Keratinocyte (primary cell): ENCODE measurements at places on chromosomes 1 and 21. TPM values are rescaled to one million over a fixed set of nuclear protein-coding genes. Genes with fewer than 3 reads are reported as not detected.

Gene LGR6
- 0.39 to 1.5 TPM (median 0.42 TPM) in 3 replicates for polyA plus RNA-seq

Gene IL20
- polyA plus RNA-seq: 0.67 to 5.6 TPM (median 4.7 TPM) in 3 replicates

Gene INTS7
- polyA plus RNA-seq: 20.4 to 27.2 TPM (median 20.5 TPM) in 3 replicates

Gene ILDR2
- not detected in 3 replicates for polyA plus RNA-seq

Gene U2AF1
- polyA plus RNA-seq: 13.6 to 61.2 TPM (median 22.8 TPM) in 3 replicates

Gene CR1
- 0.01 to 0.12 TPM (median 0.09 TPM) in 3 replicates for polyA plus RNA-seq

Gene SPATA45
- not detected in 3 replicates for polyA plus RNA-seq

Gene FASLG
- polyA plus RNA-seq: 0.03 to 0.04 TPM in 2 of 3 replicates, not detected in the other

Gene AMY1A
- polyA plus RNA-seq: not detected in 3 replicates

Gene HTR6
- polyA plus RNA-seq: not detected in 3 replicates

Gene SEMA4A
- 5.7 to 11.0 TPM (median 7.9 TPM) in 3 replicates for polyA plus RNA-seq

- H3K4me1 ChIP-seq: peaks cover 48% of the 10 kb centered on the region
- no peak overlapping the region for H3K4me3 ChIP-seq
- no peaks in the 10 kb centered on the region for H3K36me3 ChIP-seq
- peak overlapping the region; percentile 81 for H3K27ac ChIP-seq
These were observed 6.1 kb upstream of the S100A2 start for GRCh38 chr1:153571706-153572105.

DNA sequence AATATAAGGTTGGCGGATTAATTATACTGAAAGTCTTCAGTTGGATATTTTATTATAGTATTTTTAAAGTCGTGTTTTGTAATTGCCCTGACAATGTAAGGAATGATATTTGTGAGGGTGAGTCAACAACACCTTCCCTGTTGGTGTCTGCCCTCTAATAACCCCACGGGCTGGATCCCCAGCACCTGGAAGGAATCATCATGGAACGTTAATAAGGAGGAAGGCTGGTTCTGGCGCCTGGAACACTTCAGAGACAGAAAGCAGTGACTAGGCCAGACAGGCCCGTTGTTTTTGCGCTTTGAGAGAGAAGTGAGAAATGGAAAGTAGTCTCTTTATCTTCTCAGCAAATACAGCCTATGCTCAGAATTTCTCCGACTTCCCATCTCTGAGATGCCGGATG lies 31.6 kb downstream of the TEX35 start:
- DNase-seq: no peak
- H3K4me3 ChIP-seq: no peak overlapping the region
- peaks cover 32% of the 10 kb centered on the region for H3K4me1 ChIP-seq
- H3K27me3 ChIP-seq: no peaks in the 10 kb centered on the region
- H3K36me3 ChIP-seq: no peaks in the 10 kb centered on the region
- peak overlapping the region; percentile 31 for H3K27ac ChIP-seq

- no peak overlapping the region for H3K4me3 ChIP-seq
- H3K36me3 ChIP-seq: no peaks in the 10 kb centered on the region
- no peaks in the 10 kb centered on the region for H3K4me1 ChIP-seq
- H3K27me3 ChIP-seq: no peaks in the 10 kb centered on the region
- no peak for DNase-seq
These were observed 9.5 kb upstream of the LIN9 start for GRCh38 chr1:226318471-226318870.

GRCh38 chr1:212498283-212499040 lies 65.7 kb downstream of the NENF start:
- no peak overlapping the region for H3K4me3 ChIP-seq
- H3K36me3 ChIP-seq: no peaks in the 10 kb centered on the region

- no peak for DNase-seq
- H3K36me3 ChIP-seq: no peaks in the 10 kb centered on the region
- H3K27me3 ChIP-seq: peaks cover 16% of the 10 kb centered on the region
These were observed 65.7 kb downstream of the TLR5 start for GRCh38 chr1:223077247-223077833.

DNA sequence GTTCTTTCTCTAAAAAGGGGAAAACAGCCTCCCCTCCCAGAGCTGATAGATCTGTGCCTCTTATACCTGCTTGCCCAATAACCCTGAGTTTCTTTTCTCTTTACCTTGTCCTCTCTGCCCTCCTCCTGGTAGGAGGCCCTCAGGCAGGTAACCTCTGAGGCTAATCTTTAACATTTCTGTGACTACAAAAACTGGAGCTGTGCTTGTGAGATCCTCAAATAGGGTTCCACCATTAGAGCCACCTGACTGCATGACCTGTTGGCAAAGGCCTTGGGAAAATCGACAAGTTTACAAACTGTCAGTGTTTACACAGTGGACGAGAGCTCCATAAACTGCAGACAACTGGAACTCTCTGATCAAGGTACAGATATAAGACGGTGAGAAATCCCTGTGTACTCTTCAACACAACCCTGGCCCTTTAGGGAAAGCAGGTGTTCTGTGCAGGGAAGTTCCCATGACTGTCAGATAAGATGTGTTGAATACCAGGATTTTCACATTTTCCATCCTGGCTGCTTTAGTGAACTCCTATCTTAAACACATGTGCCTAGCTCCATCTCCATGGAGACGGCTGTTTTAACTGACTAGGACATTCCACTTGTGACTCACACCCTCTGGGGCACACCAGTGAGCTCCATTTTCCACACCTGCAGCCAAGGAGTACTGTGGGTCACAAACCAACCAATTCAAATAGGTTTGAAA lies 38.3 kb downstream of the ECE1 start:
- H3K36me3 ChIP-seq: peaks cover 6% of the 10 kb centered on the region
- peaks cover 13% of the 10 kb centered on the region for H3K4me1 ChIP-seq
- H3K27ac ChIP-seq: peak overlapping the region; percentile 77

GRCh38 chr1:56864430-56864829 lies 9.8 kb downstream of the C8A start:
- no peaks in the 10 kb centered on the region for H3K36me3 ChIP-seq
- H3K4me3 ChIP-seq: no peak overlapping the region
- DNase-seq: no peak
- no peaks in the 10 kb centered on the region for H3K27me3 ChIP-seq

GRCh38 chr1:201170533-201171062 lies 16.3 kb upstream of the TMEM9 start:
- H3K4me1 ChIP-seq: peaks cover 23% of the 10 kb centered on the region
- no peak overlapping the region for H3K27ac ChIP-seq
- no peaks in the 10 kb centered on the region for H3K36me3 ChIP-seq
- peaks cover 4% of the 10 kb centered on the region for H3K27me3 ChIP-seq
- peak overlapping the region; percentile 61 for H3K4me3 ChIP-seq
- DNase-seq: peak; percentile 59

- H3K36me3 ChIP-seq: no peaks in the 10 kb centered on the region
- no peaks in the 10 kb centered on the region for H3K4me1 ChIP-seq
- H3K27me3 ChIP-seq: no peaks in the 10 kb centered on the region
- H3K27ac ChIP-seq: no peak overlapping the region
- no peak overlapping the region for H3K4me3 ChIP-seq
These were observed 13.3 kb downstream of the LRRC8C start for GRCh38 chr1:89646259-89646658.

DNA sequence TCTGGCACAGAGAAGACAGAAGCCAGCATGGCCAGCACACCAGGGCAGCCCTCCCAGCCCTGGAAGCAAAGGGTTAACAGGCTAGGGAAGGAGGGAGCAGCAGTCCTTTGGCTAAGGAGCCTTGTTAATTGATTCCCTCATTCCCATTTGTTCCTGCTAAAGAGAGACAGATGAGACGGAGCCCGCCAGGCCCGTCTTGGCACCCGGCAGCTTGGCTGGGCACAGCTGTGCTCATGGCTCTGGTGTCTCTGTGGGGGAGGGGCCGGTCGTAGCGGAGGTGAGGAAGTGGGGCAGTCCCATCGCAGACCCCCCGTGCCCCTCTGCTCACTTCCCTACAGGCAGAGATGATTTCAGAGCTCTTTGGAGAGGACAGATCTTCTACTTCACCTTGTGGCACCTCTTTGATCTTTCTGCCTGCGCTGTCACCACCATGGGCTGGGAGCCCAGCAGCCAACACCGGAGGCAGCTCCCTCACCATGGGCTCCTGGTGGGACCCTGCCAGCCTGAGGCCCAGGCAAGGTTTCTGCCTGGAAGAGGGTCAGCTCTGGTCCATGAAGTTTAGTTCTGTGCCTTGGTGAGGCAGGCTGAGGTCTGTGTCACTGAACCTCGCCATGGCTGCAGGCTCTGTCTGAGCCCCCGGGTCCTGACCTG lies 38.0 kb downstream of the FOXO6 start:
- no peak overlapping the region for H3K27ac ChIP-seq
- no peak for DNase-seq
- peaks cover 56% of the 10 kb centered on the region for H3K27me3 ChIP-seq
- H3K4me1 ChIP-seq: no peaks in the 10 kb centered on the region
- H3K4me3 ChIP-seq: no peak overlapping the region
- no peaks in the 10 kb centered on the region for H3K36me3 ChIP-seq

DNA sequence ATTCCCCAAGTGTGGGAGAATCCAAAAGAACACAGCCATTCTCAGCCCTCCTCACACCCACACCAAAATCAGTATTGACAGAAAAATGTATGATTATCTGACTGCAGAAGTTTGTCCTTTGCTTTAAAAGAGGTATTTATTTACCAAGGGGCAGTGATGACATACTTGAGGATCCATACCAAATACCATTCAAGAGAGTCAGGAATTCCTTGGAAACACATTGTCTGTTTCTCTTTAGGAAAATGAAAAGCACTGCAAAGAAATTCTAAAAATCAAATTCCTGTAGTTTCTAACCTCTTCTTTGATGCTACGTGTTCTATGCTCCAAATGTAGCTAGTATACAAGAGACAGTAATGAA lies 509.6 kb upstream of the CXADR start:
- peaks cover 16% of the 10 kb centered on the region for H3K4me1 ChIP-seq
- DNase-seq: no peak
- H3K4me3 ChIP-seq: peak overlapping the region; percentile 51

DNA sequence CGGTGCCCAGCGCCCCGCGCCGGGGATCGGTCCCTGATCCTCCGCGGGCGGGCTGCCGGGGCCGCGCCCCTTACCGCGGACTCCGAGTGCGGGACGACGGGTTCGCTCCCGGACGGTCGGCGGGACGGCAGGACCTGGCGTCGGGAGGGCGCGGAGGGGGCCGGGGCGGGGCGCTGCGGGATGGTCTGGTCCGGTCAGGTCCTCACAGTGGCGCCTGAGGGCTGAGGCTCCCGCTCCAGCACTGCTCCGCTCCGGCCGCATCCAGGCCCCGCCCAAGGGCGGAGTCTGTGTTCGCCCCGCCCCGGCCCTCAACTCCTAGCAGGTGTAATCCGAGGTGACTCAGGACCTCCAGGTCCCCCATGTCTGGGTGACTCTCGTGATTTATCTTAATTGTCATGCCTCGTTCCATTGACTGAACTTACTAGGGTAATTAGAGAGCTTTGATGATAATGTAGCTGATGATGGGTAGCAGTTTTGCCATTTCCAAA lies at the start of gene RAB3B:
TSS of gene RAB3B (minus strand) at position 223 of the 488 bp plus-strand sequence. CDS start 13,583 bp downstream, outside the sequence.
- peaks cover 3% of the 10 kb centered on the region for H3K4me1 ChIP-seq
- peak within 1 kb of the TSS; percentile 67 for H3K4me3 ChIP-seq
- H3K27ac ChIP-seq: no peak within 1 kb of the TSS
- DNase-seq: peak; percentile 13
- H3K36me3 ChIP-seq: no peaks in the 10 kb centered on the region
- H3K27me3 ChIP-seq: no peaks in the 10 kb centered on the region

DNA sequence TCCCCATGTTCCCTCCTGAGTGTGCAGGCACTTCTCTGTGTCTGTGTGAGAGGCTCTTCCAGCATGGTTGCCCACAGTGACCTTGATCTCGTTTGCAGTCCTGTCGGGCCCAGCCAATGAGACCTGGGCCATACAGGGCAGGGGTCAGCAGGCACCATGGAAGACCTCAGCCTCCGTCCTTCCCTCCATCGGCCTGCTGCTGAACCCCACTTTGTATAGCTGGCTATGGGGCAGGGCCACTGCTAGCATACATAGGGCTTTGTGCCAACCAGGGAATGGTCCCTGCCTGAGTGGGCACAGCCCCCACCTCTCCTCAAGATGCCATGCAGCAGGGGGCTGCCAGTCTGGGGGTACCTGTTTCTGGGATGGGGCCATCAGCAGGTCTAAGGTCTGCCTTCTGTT lies 3.8 kb downstream of the C1orf35 start:
- H3K27ac ChIP-seq: no peak overlapping the region
- peaks cover 5% of the 10 kb centered on the region for H3K4me1 ChIP-seq
- no peak overlapping the region for H3K4me3 ChIP-seq
- no peaks in the 10 kb centered on the region for H3K27me3 ChIP-seq

- H3K27me3 ChIP-seq: no peaks in the 10 kb centered on the region
- H3K36me3 ChIP-seq: no peaks in the 10 kb centered on the region
- no peak for DNase-seq
These were observed 214.4 kb downstream of the ST6GALNAC3 start for GRCh38 chr1:76288758-76289483.

DNA sequence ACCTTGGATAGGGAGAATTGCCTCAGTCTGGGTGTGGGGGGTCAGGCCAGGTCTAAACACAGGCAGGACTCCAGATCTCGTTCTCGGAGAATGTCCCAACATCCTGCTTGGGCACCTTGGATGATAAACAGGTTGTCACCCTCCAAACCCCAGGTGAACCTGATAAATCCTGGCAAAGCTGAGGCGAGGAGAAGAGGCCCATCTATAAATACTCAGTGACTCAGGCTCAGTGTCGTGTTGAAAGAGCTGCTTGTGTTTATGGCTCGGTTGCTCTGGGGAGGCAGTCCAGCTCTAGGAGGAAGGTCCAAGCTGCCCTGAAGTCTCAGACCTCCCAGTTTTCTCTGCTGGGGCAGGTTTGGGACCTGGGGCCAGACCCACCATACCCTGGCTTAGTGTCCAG lies 15.8 kb upstream of the TRIM63 start:
- no peak overlapping the region for H3K4me3 ChIP-seq
- H3K4me1 ChIP-seq: peaks cover 4% of the 10 kb centered on the region
- H3K27me3 ChIP-seq: no peaks in the 10 kb centered on the region

DNA sequence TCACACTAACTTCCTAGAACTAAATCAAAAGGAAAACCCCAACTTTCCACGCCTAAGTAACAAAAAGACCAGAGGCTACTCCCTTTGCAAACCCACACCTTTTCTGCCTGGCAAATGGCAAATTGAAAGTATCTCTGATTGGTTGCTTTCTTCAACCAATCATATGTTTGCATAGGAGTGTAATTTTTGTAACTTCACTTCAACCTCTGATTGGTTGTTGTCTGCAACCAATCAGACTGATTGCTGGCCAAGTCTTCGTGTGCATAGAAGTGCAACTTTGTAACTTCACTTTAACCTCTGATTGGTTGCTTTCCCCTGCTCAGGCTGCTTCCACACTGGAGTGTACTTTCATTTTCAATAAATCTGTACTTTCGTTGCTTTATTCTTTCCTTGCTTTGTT lies 36.9 kb upstream of the PADI2 start:
- no peaks in the 10 kb centered on the region for H3K36me3 ChIP-seq
- no peak for DNase-seq
- no peak overlapping the region for H3K4me3 ChIP-seq

DNA sequence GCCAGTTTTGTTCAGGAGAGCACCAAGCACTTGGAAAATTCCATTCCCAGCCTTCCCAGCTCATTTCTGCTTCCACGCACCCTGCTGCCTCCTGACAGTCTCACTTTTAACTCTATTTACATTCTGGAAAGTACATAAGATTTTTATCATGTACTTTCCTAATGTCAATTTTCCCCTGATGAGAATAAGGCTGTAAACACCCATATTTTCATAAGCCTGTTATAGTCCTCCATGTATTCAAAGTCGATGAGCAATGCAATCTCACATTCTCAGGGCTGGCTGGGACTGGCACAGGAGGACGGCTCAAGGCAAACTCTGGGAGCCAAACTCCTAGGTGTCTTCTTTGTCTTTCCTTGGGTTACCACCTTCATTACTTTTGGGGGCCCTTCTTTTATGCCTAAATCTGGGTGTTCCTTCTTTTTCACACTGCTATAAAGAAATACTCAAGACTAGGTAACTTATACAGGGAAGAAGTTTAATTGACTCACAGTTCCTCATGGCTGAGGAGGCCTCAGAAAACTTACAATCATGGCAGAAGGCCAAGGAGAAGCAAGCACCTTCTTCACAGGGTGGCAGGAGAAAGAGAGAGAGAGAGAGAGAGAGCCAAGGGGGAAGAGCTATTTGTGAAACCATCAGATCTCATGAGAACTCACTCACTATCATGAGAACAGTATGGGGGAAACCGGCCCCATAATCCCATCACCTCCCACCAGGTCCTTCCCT lies 94.6 kb downstream of the IGSF21 start:
- no peak for DNase-seq
- no peak overlapping the region for H3K4me3 ChIP-seq
- no peak overlapping the region for H3K27ac ChIP-seq
- H3K4me1 ChIP-seq: no peaks in the 10 kb centered on the region
- peaks cover 7% of the 10 kb centered on the region for H3K27me3 ChIP-seq
